Activated CD4-positive, alpha-beta T cell treated with anti-CD3 and anti-CD28 coated beads for 36 hours (primary cell): ENCODE measurements at places on chromosomes 2 and 18. TPM values are rescaled to one million over a fixed set of nuclear protein-coding genes. Genes with fewer than 3 reads are reported as not detected.

DNA sequence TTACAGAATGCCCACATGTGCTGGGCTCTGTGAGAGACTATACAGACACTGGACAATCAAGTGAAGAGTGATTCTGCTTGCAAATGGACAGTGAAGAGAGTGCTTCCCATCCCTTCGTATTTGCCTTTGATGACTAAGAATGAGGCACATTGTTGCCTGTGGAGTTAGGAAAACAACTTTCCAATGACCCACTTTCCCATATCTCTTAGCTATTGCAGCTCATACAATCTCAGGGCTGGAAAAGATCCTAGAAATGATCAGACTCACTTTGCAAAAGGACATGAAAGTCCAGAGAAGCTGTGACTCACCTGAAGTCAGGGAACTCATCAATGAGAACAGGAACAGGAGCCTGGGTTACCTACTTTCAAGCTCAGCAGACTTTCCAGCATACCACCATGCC is 440.5 kb upstream of the TCF4 start:
- no peak for DNase-seq

GRCh38 chr18:45236676-45237075 is 378.6 kb upstream of the SLC14A2 start:
- no peak for DNase-seq

DNA sequence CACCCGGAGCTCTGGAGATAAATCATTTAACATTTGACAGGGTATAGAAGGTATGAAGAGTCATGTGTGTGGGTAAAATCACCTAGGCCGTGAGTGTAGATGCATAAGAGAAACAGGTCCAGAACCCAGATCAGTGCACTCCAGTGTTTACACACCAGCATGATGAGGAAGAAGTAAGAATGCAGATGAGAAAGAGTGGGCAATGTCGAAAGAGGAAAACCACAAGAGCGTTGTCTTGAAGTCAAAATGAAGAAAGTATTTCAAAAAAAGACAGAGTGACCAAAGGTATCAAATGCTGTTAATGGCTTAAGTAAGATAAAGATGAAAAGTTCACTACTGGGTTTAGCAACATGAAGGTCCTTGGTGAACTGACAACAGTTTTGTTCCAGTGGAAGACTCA is 32.0 kb upstream of the PLB1 start:
- DNase-seq = no peak

The SOX11 gene
- not detected for total RNA-seq
